ENCODE measurements at places on chromosomes 2 and 18.

GRCh38 chr2:147547440-147547839 lies 297.4 kb upstream of the ACVR2A start:
- no peak for DNase-seq

- DNase-seq, result no peak
Measured at GRCh38 chr2:241978670-241979069, 109.1 kb downstream of the RTP5 start.

DNA sequence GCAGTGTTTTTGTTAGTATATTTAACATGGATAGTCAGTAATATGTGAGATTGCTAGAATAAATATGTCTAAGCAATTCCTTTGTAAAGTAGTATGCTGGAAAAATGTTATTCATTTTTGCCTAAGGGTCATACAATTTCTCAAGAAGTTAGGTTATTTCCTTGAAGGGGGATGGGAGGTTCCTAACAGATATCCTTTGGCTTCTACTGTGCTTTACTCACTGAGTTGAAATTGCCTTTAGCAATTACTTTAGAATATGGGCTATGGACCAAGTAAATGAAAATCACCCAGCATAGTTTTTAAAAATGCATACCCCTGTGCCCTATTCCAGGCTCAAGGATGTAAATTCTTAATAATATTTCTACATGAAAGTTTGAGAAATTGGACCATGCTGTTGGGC lies 1386.4 kb upstream of the SLC39A10 start:
- no peak for DNase-seq

DNA sequence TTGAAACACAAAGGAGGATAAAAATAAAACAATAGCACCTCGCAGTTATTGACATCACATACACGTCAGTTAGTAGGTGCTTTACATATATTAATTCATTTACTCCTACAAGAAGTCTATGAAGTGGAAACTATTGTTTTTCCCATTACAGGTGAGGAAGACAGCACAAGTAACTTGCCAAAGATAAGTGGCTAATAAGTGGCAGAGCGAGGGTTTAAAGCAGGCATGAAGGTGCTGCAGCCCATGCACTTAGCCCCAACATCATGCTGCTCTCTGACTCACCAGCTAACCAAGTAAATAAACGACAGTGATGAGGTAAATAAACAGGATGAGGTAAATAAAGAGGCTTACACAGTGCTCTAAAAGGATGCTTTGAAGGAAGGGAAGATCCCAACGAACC lies 498.6 kb upstream of the ZEB2 start:
- no peak for DNase-seq

DNA sequence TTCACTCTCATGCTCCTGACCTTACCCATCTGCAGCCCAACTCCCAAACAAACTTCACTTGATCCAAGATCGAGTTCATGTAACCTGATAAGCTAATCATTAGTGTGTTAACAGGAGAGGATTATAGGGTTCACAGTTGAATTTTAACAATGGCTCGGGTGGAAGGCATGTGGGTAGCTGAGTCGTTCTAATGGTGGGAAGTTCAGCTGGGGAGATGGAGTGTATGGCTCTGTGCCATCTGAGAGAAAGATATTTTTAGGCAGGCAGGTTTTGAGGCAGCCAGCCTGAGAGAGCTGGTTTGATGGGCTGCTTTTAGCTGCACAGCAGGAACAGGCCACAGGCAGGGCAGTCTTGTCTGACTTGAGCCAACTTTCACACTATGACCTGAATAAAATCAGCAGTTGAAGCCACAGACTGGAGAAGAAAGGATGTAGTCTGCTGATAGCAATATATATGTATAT lies 17.7 kb upstream of the NFE2L2 start:
- DNase-seq, result no peak

GRCh38 chr18:39421276-39421675 lies 1855.7 kb upstream of the CELF4 start:
- no peak for DNase-seq

DNA sequence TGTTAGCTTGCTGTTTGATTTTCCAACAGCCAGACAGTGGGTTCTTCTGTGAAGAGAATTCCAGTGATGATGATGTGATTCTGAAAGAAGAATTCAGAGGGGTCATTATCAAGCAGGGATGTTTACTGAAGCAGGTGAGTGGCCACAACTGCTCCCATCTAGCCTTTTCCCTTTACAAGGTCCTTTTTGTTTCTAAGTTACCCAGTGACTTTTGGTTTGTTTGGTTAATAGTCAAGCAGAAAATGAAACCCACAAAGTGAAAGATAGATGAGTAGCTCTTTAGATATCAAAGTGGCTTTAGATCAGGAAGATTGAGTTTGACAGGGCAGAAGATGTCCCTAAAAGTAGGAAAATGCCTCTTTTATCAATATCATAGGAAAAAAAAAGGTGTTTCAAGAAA lies 23.3 kb downstream of the PLEK start:
- no peak for DNase-seq

GRCh38 chr2:210203147-210203546 lies 22.1 kb downstream of the ACADL start:
- no peak for DNase-seq

GRCh38 chr2:187155476-187155875 lies 292.6 kb downstream of the CALCRL start:
- DNase-seq, result no peak

GRCh38 chr18:22346953-22347605 lies 70.6 kb downstream of the CTAGE1 start:
- no peak for DNase-seq

DNA sequence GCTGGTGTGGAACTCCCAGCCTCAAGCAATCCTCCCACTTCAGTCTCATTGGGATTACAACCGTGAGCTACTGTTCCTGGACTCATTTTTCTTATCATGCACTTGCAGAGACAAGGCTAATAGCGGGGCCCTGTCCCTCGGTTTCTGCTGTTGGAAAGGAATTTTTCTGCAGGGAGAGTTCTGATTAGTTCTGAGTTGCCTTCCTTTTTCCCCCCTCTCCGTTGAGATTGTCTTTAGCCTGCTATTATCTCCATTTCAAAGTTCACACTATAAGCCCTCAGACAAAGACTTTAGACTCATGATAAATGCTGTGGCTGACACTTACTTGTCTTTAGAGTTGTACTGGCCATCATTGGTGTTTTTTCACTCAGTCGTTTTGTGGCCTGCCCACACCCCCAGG lies 97.2 kb downstream of the NCOA1 start:
- DNase-seq, result no peak

GRCh38 chr2:173191601-173192000 lies 116.0 kb downstream of the MAP3K20 start:
- no peak for DNase-seq

GRCh38 chr2:28736034-28736433 lies 15.6 kb upstream of the PPP1CB start:
- no peak for DNase-seq

GRCh38 chr2:20597860-20598183 lies 53.1 kb downstream of the HS1BP3 start:
- no peak for DNase-seq

DNA sequence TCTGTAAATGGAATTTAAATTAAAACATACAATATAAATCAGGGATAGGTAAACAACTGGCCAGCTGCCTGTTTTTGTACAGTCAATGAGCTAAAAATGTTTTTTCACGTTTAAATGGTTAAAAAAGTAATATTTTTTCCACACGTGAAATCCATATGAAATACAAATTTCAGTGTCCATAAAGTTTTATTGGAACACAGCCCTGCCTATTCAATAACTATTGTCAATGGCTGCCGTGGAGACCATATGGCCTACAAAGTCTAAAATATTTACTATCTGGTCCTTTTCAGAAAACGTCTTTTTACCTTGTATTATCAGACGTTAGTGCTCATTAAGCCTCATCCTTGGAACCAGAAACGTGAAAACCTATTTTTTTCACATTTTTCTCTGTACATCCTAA lies 1.3 kb downstream of the TMEM17 start:
- no peak for DNase-seq

GRCh38 chr2:118989481-118989880 lies 47.5 kb downstream of the MARCO start:
- DNase-seq, result no peak

GRCh38 chr2:39301352-39301751 lies 57.6 kb upstream of the CDKL4 start:
- no peak for DNase-seq

DNA sequence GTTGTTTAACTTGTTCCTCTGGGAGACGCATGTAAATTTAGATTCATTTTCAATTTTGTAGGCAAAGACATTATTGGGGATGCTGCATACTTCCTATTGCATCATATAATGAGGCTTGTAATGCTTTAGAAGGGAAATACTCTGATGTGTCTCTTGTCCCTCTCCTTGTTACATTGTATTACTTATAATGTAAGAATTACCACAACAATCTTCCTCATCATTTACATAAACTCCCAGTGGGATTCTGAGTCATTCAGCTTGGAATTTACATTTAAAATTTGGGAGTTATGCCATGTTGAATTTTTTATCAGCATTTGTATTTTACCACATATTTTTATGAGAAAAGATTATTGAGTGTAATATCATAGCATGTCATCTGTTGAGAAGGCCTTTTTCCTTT lies 963.4 kb upstream of the NRXN1 start:
- DNase-seq, result peak; percentile 83
